NCI-H187 (cell line): ENCODE measurements at places on chromosomes 5 and 9.
A peak's percentile ranks its signal among the peaks of the same experiment; 100 is the strongest.

- no peak for DNase-seq
These were observed 9.7 kb upstream of the SLC6A18 start for GRCh38 chr5:1215320-1216096.

DNA sequence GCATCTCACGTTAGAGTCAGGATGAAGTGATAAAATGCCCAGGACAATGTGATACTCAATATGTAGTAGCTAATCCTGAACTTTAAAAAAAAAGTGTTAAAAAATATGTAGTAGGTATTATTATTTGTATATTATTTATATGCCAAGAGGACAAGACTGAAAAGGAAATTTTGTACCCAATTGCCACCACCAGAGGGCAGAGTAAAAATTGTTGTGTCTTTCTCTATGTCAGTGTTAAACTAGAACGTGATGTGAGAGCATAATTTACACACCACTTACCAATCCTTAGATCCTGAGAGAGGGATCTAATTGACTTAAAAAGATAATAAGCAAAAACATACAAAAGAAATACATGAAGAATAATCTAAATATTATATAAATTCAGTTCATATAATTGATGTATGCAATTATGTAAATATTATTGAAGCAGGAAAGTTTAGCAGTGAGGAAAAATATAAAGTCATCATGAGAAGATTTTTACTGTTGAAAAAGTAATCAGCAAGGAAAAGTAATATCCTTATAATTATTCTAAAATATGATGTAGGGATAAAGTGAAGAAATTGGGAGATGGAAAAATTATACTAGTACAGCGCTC lies 288.9 kb downstream of the RAB3C start:
- DNase-seq, result no peak

DNA sequence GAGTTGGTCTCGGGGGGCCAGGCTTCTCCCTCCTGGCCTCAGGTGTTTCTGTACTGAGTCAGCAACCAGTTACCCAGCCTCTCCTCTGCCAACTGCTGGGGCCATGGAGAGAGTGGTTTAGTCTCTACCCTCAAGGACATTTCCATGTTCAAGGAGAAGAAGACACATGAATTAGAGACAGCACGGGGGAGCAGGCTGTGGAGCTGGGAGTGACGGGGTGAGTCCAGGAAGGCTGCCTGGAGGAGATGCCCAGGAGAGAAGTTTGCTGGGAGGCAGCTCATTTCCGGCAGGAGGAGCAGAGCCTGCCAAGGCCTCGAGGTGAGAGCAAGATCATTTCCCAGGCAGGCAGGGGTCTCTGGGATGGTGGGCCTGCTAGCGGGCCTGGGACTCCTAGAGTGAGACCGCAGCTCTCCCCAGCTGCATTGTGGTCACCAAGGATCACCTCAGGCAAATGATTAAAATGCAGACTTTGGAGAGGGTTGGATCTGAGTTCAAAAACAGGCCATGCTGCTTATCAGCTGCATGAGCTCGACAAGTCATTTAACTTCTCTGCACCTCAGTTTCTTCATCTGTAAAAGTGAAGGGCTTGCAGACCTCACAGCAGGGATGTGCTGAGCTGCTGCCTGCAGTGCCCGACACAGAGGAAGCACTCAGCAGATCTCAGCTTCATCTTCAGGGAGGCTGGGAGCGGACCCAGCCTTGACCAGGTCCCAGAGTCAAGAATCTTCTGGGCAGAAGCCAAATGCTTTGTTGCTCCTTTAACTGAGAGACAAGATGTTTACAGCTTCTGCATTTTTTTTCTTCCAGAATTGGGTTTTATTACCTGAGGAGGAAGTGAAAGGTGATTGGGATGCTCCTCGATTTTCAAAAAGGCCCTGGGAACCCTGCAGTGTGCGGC lies 35.2 kb downstream of the NEK6 start:
- no peak for DNase-seq

- DNase-seq, result no peak
These were observed 11.3 kb upstream of the RNF130 start for GRCh38 chr5:180082633-180083420.

DNA sequence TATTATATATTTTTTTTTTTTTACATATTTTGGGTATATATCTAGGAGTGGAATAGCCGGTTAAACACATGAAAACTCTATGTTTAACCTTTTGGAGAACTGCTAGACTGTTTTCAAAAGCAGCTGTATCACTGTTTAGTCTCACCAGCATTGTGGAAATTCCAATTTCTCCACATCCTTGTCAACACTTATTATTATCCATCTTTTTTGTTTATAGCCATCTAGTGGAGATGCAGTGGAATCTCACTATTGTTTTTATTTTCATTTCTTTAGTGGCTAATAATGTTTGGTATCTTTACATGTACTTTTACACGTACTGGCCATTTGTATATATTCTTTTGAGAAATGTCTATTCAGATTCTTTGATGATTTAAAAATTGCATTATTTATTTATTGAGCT lies 22.7 kb upstream of the CCDC180 start:
- no peak for DNase-seq

GRCh38 chr9:11235061-11235460 lies 622.3 kb upstream of the PTPRD start:
- no peak for DNase-seq

DNA sequence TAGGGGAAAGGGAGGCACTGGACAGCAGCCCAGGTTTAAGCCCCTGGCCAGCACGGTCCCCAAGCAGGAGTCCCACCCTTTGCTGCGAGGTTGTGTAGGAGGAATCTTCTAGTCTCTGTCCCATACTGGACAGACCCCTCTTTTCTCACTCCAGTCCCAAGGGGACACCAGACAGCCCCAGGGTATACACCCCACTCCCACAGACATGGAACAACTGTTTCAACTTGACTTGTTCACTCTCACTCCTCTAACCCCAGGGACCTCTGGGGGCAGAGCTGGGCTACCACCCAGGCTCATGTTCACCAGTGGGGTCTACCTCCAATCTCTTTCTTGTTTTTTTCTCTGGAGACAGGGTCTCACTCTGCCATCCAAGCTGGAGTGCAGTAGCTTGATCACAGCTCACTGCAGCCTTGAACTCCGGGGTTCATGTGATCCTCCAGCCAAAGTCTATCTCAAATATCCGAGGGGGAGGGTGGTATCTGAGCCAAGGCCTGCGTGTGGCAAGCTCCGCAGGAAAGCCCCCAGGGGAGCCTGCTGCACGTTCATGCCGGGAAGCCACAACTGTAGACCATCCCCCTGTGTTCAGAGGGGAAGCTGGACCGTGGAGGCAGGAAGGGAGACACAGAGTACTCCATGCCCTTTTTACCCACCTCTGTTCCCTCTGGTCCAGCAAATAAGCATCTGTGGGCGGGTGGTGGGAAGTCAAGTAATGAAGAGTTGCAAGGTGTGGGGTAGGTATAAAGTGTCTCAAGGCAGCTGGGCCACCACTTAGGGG lies 1.8 kb downstream of the PTGES2 start:
- no peak for DNase-seq

DNA sequence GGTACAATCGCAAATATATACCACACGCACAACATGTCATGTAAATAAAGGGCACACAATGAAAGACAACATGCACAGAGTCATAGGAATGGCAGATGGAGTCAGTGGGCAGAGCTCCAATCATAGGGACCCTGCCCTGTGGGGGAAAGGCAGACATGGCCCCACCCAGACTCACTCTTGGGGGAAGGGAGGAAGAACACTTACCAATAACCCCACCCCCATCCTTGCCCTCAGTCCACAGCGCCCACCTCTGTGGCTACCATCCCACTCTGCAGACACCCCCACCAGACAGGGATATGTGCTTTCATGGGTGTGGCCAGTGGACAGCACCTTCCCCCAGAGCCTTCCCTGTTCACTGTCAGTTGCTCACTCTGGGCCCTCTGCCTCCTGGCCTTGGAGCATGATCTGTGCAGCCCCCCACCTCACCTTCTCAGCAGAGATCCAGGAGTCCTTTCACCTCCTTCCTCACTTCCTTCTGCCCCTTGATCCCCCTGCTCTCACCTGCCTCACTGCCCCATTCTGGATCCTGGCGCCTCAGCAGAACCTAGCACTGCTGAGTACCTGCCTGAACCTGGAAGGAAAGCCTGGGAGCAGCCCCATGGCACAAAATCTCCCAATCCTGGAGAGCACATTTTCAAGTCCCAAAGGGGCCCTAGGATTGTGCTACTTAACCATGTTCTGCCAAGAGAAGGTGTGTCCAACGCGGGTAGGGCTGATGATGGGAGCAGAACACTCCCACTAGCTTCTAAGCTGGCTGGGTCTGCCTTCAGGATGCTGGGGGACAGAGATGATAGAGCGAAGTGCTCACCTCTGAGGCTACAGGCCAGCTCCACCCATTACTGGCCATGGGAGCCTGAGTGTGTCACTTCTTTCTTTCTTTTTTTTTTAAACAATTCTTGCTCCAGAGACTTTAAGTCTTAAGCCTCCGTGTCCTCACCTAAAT lies 1.5 kb upstream of the PHF19 start:
- DNase-seq, result no peak

DNA sequence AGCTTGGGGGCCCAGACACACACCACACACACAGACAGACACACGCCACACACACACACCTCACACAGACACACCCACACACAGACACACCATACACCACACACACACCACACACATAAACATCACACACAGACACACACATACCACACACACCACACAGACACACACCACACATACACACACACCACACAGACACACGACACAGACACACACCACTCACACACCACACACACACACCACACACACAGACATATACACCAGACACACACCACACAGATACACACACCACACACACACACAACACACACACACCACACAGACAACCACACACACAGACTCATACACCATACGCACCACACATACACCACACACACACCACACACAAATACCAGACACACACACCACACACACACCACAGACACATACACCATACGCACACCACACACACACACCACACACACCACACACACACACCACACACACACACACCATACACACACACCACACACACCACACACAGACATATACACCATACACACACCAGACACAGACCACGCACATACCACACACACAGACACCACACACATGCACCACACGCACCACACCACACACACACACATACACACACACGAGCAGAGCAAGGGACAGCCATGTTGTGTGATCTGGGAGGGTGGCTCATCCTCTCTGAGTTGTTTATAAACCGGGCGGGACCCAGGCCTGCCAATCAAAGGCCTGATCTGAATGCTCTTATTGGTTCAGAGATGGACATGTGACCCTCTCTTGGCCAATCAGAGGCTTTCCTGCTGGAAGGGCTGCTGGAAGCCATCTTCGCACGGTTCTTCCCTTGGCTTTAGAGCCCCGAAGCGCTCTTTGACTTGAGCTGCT lies 148.3 kb downstream of the GAPVD1 start:
- no peak for DNase-seq

DNA sequence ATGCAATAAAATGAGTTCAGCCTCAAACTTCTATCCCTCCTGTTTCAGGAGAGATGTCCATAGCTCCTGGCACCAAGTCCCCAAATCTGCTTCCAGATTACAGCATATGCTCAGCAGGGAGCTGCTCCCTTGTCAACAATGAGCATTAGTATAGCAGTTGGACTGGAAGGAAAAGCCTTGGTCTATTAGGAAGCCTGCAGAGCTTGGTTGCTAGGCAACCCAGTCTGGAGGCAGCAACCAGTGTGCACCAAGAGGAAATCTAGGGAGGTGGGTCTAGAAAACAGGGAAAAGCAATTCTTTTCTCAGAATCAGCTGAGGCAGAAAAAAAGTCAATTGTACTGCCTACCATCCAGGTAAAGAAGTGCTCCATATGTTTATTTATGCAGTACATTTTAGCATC lies 229.5 kb upstream of the NMUR2 start:
- peak; percentile 41 for DNase-seq

GRCh38 chr9:72454871-72455491 lies 66.4 kb upstream of the TMC1 start:
- DNase-seq, result no peak

- DNase-seq, result no peak
These were observed at the start of gene TERT for GRCh38 chr5:1294835-1295649. TERT (minus strand) TSS chr5:1295068; CDS start chr5:1294989, 79 bp downstream.
